ENCODE measurements at places on chromosomes 1 and 21.

DNA sequence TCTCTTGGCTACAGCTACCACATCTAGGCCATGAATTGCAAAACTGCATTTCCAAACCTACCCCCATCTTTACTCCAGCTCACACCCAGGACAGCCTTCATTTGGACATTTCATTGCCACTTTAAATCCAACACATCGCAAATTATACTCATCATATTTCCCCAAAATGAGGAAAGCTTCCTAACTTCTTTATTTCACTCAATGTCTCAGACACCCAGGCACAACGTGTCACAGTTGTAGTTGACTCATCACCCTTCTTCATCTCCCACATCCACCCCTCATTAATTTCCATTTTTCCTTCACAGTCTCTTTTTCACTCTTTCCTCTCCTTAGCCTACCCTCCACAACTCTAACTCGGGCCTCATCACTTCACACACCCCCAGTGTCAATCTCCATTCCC lies 6.7 kb downstream of the OTUD7B start:
- no peak for DNase-seq

- no peak for DNase-seq
Observed at GRCh38 chr1:182384387-182384960, 7.1 kb downstream of the GLUL start.

DNA sequence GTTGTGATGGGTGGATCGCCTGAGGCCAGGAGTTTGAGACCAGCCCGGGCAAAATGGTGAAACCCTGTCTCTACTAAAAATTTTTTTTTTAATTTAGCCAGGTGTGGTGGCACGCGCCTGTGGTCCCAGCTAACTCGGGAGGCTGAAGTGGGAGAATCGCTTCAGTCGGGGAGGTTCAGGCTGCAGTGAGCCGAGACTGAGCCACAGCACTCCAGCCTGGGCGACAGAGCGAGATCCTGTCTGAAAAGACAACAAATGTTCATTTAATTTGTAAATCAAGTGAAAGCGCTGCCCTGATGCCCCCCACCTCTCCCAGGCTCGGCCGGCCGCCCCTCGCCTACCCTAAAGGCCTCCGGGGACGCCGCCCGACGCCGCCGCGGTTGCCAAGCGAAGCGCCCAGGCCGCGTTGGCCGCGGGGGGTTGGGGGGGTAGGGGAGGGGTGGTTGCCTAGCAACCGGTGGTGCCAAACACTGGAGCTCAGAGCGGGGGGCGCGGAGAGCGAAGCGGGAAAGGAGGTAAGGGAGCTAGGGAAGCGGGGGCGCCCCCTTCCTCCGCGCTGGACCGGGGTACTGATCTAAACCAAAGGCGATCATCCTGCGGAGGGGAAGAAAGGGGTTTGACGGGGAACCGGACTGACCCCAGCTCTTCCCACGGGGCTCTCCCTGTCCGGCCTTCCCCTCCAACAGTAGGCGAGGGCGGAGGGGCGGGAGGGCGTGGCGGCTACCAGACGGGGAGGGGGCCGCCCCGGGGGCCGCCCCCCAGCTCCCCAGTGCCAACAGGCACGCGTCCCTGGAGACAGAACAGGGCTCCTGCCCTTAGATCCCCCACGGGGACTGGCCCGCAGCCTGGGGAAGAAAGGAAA lies at the start of gene TEKT2:
Gene TEKT2 (plus strand): TSS at position 460 of the 862 bp plus-strand sequence. CDS start 828 bp downstream, outside the sequence.
- DNase-seq, result no peak

DNA sequence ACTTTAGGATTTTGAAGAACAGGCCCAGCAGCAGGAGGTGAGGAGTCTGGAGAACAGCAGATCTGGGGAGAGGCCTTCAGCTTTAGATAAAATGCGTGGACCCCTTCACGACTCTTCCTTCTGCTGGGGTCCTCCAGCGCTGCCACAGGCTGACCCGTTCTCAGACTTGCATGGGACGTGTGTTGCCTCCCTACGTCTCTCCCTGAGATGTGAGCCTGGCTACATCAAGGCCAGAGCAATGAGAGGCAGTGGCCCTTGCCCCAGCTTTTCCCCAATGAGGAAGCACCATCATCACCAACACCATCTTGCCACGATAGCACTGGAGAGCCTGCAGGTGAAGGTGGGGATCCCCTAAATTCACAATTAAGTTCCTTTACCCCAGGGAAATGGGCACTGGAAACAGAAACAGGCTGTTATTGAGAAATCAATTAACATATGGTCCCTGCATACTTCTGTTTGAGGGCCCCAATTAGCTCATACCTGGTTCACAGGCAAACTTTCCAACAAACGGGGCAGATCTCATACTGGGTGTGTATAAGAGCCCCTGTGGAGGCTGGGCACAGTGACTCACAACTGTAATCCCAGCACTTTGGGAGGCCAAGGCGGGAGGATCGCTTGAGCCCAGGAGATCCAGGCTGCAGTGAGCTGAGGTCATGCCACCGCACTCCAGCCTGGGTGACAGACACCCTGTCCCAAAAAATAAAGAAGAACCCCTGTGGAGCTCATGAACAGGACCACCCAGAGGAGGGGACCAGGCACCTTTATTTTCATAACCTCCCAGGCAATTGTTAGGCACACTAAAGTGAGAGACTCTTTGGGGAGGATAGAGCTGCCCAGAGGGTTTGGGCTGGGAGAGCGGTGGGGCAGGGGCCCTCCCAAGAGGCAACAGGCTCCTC lies 12.1 kb upstream of the ADAMTSL4 start:
- no peak for DNase-seq

- no peak for DNase-seq
Observed at GRCh38 chr1:86504137-86504479, 35.4 kb downstream of the CLCA1 start.

- no peak for DNase-seq
Observed at GRCh38 chr1:111736548-111737215, 2.5 kb downstream of the INKA2 start.

- no peak for DNase-seq
Observed at GRCh38 chr1:169999761-170000160, 74.7 kb downstream of the KIFAP3 start.

- DNase-seq, result no peak
Observed at GRCh38 chr1:194159941-194160340, 973.5 kb upstream of the B3GALT2 start.

DNA sequence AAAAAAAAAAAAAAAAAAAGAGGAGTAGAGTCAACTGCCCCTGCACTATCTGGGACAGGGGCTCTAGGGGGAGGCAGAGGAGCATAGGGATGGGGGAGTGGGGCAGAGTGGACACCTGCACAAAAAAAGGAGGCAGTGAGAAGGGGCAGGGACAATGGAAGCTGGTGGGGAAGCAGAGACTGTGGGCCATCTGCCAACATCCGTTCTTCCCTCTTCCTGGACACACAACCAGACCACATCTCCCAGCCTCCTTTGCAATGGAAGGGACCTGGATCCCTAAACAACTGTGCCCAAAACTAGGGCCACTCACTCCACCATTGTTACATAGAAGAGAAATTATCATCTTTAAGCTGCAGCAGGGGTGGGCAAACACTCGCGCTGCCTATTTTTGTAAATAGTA lies 38.4 kb downstream of the NEK2 start:
- DNase-seq, result no peak

- DNase-seq, result no peak
Observed at GRCh38 chr1:181676269-181676668, 193.0 kb downstream of the CACNA1E start.

DNA sequence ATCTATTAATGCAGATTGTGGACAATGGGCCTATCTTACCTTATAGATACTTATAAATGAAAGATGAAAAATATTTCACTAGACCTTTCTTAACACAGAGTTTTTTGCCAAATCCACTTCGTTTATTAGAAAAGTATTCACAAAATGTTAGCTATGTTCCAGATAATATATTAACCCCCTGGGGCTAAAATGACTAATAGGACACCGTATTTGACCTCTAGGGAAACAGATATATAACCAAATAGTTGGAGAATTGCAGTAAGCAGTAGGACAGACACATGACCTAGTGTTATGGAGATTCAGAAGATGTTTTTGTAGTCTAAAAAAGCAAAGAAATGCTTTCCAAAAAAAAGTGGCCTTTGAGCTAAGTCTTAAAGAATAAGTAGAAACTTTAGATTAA lies 106.9 kb downstream of the SEC16B start:
- no peak for DNase-seq

DNA sequence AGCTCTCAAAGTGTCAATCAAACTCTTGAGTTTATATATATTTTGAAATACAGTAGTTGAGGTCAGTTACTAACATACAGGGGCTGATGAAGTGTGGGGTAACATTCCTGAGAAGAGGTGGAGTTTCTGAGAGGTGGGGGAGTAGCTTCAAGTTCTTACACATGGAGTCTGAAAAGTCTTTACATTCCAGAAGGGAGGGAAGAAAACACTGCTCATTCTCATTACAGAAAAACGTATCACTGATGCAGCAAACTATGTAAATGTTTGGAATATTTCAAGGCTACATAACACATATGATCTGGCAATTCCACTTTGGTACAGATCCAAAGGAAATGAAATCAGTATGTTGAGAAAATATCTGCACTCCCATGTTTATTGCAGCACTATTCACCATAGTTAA lies 1065.8 kb upstream of the B3GALT2 start:
- no peak for DNase-seq

DNA sequence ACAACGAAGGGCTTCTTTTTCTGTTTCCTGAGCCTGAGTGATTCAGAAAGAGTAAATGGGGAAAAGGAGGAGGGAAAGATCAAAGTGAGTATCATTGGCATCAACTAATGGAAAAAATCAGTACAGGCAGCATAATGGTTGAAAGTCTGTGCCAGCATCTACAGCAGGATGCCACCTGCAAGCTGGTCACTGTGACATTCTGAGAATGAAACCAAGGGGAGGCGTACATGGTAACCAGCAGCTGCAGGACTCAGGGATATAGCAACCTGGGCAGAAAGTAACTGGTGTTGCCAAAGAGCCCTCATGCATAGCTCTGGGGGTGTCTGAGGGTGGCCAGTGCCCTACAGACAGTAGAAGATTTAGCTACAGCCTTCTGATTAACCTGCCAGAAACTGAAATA lies 305.9 kb downstream of the BRINP2 start:
- DNase-seq, result no peak

DNA sequence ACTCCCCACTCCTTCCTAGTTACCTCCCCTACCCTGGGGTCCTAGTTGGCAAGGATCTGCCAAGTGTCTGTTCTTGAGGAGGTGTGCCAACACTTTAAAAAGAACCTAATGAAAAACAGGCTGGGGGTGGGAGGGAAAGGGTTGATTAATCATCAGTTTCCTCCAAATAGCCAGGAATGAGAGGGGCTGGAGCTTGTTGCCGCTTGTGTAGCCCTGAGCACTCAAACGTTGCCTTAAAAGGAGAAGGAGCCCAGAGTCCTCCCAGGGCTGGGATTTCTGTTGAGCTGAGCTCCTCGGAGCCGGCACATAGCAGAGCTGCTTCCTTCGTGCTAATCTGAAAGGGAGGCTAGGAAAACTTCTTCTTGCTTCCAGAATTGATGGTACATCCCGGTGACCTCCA lies 15.9 kb downstream of the SHISA4 start:
- peak; percentile 80 for DNase-seq

GRCh38 chr1:201537891-201538611 lies 876 bp upstream of the NAV1 start:
- no peak for DNase-seq

DNA sequence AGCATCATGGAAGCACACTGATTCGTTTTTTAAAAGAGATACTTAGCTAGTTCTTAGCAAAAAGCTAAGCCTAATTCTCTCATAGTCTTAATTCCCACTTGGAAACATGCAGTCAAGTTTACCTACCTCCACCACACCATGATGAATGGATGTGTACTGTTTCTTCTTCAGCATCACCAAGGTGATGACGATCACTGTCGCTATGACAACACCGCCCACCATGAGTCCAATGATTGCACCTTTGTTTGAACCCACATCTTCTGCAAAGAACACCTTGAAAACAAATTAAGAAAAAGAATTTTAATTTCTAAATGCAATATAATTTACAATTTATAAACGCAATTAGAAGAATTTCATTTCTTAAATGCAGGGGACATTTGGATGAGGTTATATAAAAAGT lies 156.8 kb downstream of the GABPA start:
- no peak for DNase-seq

DNA sequence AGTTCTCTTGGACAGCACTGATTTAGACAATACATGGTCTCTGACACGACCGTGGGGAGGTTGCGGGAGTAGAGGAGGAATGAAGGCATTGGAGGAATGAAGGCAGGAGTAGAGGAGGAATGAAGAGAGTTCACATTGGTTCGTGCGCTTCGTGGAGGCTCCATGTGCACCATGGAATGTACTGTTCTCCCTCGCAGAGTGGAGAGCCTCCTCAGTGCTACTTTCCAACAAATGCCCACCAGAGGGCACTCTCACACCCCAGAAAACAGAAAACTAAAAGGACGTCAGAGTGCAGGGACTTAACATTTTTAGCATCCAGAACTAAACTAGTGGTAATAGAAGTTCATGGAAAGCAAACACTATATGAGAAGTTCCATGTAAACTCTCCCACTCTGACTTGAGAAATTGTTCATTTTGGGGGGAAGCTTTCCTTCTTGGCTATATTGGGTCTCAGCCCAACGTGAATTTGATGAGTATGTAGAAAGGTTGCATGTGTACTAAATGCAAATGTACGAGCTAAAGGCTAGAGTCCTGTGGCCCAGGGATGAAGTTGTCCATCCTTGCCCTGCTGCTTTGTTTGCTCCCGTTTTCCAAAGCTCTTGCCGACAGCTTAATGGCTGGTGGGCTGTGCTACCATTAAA lies 211.6 kb downstream of the LMX1A start:
- peak; percentile 24 for DNase-seq

- DNase-seq, result no peak
Observed at GRCh38 chr1:203648276-203648675, 21.6 kb downstream of the ATP2B4 start.

DNA sequence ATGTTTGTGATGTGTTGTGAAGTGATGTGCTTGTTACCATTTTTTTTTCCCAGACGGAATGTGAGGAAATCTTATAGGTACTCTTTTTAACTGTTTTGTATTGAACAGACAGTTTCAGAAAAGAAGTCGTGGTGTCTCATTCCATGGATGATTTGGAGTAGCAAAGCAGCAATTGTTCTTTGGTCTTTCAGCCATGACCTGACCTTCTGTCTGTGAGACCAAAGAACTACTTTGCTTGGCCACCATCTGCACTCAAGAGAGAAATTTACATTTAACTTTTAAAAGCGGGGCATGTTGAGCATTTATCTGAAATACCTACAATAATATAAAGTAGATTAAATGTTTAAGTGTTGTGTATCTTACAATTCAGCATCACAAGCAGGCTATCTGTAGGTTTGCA lies 90.2 kb downstream of the SDCCAG8 start:
- no peak for DNase-seq

- no peak for DNase-seq
Observed at GRCh38 chr1:67126111-67126746, 8.5 kb downstream of the C1orf141 start.

DNA sequence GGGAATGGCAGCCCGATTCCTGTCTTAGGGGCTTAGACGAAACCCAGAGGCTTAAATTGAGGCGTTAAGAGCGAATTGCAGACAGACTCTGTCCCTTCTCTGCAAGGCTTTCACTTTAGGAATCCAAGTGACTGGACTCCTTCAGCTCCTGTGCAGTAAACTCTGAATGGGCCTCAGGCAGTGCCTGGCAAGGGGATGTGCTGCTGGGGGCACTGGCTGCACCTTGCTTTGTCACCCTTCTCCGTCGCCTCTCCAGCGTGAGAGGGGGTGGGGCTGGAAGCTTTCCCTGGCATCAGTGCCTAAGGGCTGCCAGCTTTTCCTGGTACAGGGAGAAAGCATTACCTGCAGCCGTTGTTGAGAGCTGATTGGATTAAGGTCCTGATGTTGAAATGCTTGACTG lies 39.9 kb upstream of the NFASC start:
- DNase-seq, result no peak
